ENCODE measurements at places on chromosomes 3 and 15.

GRCh38 chr15:90845201-90845949 lies 23.0 kb upstream of the FURIN start:
- DNase-seq, result no peak

- DNase-seq, result no peak
Observed at GRCh38 chr3:72811571-72811970, 36.7 kb downstream of the SHQ1 start.

DNA sequence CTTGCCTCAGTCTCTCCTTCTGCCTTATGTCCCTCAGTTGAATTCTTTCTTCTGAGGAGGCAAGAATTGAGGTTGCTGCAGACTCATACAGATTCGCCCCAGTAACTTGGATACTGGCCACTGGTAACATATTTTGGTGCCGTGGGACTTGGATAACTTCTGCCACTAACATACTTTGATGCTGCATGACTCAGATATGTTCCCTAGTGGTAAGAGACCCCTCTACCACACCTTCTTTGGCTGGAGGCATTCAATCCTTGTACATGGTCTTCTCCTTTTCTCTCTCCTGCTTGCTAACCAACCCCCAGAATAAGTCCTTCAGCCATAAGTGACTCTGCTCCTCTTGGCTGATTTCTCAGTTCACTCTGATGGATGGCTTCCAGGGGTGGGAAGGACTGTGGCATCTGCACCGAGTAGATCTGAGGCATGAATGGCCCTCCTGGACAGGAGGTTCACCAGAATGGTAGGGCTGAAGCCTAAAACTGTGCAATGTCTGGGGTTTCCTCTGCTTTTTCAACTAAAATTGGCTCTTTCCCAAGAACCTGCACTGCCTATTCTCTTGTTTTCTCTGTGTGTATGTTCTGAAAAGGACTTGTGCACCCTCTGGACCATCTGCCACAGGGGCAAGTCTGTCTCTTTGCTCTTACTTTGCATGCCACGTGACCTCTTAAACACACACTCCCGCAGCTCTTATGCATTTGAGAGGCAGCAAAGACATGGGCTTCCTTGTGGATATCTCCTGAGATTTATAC lies 55.5 kb upstream of the FSTL1 start:
- DNase-seq, result no peak

- no peak for DNase-seq
Observed at GRCh38 chr3:194042927-194043326, 93.0 kb upstream of the HES1 start.

GRCh38 chr15:60326824-60327654 lies 70.7 kb downstream of the ANXA2 start:
- no peak for DNase-seq

DNA sequence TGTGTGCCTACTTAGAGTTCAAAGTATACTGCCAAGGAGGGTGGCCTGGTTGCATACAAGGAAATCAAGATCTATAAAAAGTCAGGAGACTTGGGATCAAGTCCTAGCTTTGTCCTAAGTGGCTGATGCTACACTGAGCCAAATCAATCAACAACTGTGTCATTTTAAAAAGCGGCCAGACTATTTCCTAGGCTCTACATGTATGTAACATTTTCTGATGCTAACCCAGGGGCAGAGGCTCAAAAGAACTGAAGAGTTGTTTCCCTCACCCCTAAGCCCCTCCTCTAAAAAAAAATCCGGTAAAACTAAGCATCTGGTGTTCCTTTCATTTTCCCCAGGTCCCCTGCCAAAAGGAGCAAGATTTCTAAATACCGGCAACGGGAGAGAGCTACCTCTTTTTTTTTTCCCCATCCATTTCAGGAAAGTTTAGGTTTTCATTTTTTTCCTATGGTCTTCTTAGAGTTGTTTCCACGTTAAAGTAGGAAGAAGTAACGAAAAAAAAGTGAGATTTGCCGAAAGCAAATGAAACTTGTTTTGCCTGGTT lies 18.8 kb upstream of the CHD2 start:
- DNase-seq, result no peak

DNA sequence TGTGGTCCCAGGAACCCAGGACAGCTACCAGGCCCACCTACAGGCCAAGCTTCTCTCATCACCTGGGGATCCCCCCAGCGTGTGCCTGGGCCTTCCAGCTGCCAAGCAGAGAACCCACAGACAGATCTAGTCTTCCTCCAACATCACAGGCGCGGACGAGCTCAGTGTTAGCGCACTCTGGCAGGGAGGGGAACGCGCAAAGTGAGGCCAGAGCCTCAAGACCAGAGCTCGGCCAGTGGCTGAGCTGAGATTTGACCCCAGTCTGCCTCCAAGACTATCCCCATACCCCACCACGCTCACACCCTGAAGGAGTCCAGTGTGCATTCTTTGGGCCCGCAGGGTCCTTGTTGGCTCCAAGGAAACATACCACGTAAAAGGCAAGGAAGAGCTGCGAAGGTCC lies 5.1 kb downstream of the MFGE8 start:
- DNase-seq, result no peak

- DNase-seq, result no peak
Observed at GRCh38 chr3:128351546-128351945, 115.1 kb downstream of the DNAJB8 start.

- DNase-seq, result no peak
Observed at GRCh38 chr3:6791161-6791560, 69.8 kb upstream of the GRM7 start.

DNA sequence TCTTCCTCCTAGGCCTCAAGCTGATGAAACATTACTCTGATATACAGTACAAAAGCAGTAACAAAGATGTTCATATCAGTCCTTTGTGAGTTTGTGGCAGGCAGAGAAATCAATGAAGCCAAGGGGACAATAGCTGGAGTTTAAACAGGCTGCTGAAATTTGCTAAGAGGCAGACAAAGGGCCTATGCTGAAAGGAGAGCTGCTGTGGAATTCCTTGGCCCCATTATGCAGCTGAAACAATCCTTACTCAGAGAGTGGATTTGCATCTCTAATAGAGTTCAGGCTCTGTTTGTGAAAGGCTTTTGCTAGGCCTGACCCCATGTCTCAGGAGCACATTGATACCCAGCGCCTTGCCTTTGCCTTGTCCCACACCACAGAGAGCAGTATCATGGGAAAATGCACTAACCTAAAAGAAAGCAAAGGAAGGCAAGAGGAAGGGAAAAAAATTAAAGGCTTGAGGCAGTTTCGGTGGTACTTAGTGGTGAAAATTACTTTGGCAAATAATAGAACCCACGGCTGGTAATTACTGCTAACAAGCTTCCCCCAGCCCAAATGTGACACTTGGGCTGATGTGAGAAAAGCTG lies 195.0 kb upstream of the EPHA3 start:
- no peak for DNase-seq

GRCh38 chr3:167723872-167724271 lies 10.8 kb downstream of the PDCD10 start:
- no peak for DNase-seq

- DNase-seq, result no peak
Observed at GRCh38 chr15:68191555-68191954, 13.6 kb downstream of the CALML4 start.

- DNase-seq, result no peak
Observed at GRCh38 chr3:53938645-53939044, 47.0 kb upstream of the SELENOK start.

DNA sequence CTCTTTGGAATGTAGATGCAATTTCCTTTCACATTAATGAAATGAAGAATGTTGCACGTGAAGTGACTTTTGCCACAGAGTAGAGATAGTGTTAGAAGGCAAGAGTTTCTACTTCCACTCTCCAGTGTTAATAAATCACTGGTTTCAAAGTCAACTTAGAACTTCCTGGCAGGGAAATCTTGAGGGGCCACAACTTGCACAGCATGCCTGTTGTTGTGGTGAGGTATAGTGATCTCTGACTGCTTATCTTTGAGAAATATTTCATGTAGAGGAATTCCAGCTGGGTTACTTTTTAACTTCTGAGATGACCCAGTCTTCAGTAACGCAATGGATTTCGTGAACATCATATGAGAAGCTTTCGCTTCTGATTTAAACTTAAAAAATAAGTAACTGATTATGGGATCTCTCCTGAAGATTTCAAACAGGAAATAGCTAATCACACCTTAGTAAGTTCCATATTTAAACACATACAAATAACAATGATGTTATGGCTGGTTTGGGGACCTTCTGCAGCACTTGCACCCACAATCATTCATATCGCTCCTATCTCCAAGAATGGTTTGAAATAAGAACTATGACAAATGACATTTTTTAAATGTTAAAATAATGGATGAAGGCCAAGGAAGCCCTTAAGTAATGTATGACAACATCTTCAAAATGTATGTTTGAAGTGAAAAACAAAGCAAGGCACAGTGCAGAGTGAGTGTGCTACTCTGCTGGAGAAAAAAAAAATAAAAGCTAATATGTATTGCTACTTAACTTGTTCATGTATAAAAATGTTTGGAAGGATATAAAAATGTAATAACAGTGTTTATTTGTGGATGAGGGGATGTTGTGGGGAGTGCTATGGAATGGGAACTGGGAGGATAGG lies 726.5 kb upstream of the NECTIN3 start:
- no peak for DNase-seq

DNA sequence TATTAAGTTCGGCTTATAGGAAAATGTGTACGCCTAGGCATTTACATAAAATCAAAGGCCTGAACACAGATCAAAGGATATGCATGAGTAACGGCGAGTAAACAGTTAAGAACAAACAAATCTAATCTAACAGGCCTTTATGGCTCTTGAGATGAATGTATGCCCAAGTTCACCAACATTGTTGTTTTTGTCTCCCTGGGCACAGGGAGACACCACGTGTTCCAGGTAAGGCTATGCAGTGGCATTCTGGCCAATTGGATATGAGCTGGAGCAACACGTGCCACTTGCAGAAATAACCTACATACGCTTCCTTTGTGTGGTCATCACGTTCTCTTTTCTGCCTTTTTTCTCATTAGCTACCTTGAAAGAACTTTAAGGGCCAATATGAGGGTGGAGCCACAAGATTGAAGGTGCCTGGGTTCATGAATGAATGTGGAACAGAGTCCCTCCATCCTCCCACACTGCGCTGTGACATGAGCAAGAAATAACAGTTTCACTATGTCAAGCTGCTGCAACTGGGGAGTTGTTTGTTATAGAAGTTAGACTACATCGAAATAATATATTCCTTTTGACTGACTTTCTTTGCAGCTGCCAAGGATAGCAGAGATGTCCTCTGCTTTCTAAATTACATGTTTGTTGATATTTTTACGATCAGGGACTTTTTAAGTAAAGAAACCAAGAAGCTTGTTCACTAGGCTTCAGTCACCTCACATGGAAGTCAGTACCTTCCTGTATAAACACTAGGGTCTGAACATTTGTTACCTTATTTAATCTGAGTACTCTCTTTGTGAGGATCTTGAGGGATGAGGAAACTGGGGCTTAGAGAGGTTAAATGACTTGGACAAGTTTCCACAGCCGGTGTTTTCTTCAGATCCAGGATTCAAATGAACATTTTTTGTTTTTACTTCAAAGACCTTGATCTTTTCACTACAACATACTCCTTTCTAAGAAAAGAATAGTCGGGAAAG lies 427.5 kb upstream of the TBL1XR1 start:
- no peak for DNase-seq

DNA sequence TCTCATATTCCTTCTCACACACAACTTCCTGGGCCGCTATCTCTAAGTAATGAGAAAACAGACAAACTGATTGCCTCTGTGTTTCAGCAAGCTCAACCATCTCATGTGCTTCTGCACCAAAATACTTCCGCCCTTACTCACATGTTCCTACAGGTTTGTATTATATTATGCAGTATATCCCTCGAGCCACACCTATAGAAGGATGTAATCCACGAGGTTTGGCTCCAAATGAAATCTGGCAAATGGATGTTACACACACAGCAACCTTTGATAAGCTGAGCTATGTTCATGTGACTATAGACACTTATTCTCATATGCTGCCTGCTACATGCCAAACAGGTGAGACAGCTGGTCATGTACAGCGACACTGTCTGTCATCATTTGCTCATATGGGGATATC lies 22.6 kb downstream of the CCRL2 start:
- no peak for DNase-seq

DNA sequence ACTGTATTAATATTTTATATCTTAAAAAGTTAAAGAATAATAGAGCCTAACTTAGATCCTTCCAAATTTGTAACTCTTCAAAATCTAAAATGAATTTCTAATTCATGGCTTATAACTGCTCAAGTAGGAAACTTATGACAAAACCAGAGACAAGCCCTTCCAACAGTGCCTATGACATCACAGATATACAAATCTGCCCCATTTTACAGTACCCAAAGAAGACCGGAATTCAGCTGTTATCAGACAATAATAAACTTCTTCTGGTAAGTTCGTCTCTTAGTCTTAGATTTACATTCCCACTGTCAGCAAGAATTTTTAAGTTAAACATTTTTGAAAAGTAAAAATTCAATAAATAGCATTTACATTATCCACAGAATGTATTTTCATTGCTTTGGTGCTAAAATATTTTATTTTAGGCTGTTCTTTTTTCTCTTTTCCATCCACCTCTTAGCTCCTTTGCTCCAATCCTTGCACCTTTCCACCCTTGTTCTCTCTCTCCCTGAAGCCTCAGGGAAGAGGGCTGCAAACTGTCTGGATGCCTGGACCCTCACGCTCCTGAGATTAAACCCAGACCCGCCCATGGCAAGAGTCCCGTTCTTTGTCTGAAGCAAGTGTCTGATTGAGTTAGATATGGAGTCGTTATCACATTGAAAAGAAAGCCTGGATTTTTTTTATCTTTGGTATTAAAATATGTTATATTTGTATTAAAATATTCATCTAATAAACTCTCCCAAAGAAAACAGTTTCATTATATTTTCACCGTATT lies 312.7 kb downstream of the ZBTB20 start:
- no peak for DNase-seq

GRCh38 chr3:156317462-156318074 lies 197.2 kb downstream of the KCNAB1 start:
- no peak for DNase-seq

DNA sequence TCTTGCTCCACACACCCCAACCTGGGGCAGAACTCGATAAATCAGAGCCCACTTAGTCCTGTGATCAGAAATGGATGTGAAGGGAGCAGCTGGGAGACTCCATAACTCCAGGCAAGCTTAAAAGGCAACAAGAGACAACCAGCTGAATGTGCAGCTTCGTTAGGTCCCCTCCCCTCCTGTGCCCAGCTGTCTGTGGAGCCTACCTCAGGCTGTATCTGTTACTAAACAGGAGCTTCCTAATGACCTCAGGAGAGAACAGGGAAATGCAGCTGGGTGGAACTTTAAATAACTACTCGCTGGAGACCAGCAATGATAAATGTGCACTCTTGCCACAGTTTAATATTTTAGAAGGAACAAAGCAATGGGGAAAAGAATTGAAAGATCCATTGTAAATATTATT lies 25.9 kb downstream of the SLC9A9 start:
- DNase-seq, result no peak

DNA sequence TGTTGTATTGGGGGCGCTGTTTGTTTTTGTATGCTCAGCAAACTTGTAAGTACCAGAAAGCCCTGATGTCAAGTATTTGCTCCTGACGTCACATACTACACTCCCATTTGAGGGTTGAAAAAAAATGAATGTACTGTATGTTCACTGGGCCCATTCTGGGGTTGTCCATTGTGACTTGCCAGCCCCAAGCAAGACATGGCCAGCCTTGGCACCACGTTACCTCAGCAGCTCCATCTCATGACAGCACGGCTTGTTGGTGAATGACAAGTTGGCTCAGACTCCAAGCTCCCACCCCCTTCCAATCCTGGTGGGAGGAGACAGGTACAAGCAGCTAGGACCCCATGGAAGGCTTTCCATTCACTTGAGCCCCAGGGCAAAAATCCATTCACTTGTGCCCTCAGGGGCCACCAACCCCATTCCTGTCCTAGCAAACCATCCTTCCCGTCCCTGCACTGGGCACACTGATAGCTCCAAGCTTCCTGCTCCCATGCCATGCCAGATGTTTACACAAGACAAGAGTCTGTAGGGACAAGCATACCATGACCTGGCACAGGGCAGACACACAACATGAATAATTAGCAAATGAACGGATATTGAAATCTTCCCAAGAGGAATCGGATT lies 1.6 kb downstream of the PHGR1 start:
- DNase-seq, result no peak

Measured in stimulated activated CD8-positive, alpha-beta memory T cell treated with anti-CD3 and anti-CD28 coated beads, Interleukin-15, amount 100 ng/mL, for 1 hour (primary cell).